ENCODE measurements at places on chromosomes 3 and 15.

GRCh38 chr3:46957092-46957820 lies 19.3 kb downstream of the CCDC12 start:
- H3K4me3 ChIP-seq = no peak overlapping the region
- peaks cover 94% of the 10 kb centered on the region for H3K4me1 ChIP-seq
- no peak for DNase-seq
- no peak overlapping the region for H3K27ac ChIP-seq
- no peaks in the 10 kb centered on the region for H3K36me3 ChIP-seq
- H3K27me3 ChIP-seq = no peaks in the 10 kb centered on the region

DNA sequence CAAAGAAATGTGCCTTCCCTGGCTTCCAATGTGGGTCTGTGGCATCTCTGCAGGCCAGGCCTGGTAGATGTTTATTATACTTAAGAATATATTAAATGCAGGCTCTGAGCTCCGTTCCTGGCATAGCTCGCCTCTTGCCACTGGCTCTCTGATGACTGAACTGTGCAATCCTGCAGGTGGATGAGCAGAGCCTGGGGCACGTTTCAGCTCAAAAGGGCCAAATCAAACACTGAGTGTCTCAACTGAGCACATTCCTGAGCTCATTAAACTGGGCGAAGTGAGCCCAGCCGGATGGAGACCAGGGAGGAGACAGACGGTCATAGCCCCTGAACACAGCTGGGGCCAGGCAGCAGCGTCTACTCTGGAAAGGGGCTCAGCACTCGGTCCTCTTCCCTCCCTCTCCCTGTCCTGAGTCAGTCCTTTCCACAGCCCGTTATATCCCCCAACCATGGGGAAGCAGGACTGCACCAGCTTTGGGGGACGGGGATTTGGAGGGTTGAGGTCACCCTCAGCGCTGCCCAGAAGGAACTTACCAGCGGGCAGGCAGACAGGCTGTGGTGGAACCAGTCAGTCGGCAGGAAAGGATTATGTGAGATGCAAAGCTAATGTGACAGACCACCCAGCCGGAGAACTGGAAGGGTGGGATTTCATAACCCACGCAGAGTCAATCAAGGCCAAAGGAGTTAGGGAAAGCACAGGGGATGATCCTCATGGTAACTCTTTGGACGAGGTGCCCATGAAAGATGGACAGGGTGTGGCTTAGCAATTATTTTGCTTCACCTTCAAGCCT lies 77.4 kb upstream of the ANKRD34C start:
- no peaks in the 10 kb centered on the region for H3K36me3 ChIP-seq
- peaks cover 6% of the 10 kb centered on the region for H3K27me3 ChIP-seq
- H3K4me1 ChIP-seq = no peaks in the 10 kb centered on the region
- no peak overlapping the region for H3K27ac ChIP-seq

DNA sequence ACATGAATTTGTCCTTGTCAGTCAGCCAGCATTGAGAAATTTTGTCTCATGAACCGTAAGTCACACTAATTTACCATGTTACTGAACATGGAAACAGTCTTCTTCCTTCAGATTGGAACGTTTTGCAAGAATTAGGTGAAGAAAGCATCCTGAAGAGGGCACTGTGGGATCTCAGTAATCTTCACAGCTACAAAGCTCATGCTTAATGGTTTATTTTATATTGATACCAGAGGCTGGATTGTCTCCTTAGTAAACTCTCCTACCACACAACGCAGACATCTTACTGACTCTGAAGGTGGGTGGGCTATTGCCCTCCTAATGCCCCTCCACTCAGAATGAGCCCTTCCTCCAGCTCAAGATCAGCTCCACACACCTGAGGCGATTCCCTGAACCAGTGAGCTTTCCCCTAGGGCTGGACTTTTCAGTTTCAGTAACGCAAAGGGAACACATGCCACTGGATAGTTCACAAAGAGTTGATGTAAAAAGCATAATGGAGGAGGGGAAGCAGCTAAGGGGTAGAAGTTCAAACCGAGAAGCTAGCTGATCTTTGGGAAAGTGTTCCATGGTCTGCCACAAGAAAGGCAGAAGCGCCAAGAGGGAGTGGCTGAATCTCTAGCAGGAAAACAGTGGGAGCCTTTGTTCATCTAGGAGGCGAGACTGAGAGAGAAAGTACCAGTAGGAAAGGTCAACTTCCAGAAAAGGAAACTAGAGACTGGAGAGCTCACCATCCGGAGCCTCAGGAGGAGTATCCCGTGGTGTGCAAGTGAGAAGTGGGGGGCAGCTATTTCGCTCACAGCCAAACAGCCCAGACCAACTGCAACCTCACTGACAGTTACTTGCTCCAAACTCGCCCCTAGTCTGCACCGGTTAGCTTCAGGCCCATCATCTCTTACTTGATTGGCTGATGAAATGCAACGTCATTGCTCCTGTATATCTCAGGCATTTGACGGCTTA lies at the start of gene SLC9C1:
TSS of gene SLC9C1 (minus strand) at position 849 of the 954 bp plus-strand sequence. CDS start 7,425 bp downstream, outside the sequence.
- no peaks in the 10 kb centered on the region for H3K27me3 ChIP-seq
- no peak within 1 kb of the TSS for H3K4me3 ChIP-seq
- no peak for DNase-seq
- H3K4me1 ChIP-seq = peaks cover 8% of the 10 kb centered on the region

DNA sequence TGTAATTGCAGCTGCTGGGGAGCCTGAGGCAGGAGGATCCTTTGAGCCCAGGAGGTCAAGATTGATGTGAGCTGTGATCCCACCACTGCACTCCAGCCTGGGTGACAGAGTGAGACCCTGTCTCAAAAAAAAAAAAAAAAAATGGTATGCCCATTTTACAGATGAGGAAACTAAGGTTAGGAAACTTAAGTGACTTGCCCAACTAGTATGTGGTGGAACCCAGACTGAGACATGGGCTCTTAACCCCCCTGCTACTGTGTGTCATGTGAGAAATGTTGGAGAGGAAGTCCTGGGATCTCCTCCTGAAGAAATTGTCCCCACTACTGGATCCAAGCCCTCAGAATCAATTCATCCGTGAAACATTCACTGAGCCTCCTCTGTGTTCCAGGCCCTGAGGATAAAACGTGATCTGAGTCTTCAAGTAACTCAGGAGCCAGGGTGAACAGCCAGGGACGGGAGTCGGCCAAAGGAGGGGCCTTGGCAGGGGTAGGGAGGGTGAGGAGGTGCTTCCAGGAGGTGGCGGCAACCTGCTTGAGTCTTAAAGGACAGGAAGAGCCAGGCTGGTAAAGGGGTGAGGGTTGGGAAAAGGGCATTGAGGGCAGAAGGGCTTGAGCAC lies 19.6 kb upstream of the RNU6-1 start:
- no peak for DNase-seq
- H3K36me3 ChIP-seq = no peaks in the 10 kb centered on the region
- H3K27ac ChIP-seq = no peak overlapping the region

DNA sequence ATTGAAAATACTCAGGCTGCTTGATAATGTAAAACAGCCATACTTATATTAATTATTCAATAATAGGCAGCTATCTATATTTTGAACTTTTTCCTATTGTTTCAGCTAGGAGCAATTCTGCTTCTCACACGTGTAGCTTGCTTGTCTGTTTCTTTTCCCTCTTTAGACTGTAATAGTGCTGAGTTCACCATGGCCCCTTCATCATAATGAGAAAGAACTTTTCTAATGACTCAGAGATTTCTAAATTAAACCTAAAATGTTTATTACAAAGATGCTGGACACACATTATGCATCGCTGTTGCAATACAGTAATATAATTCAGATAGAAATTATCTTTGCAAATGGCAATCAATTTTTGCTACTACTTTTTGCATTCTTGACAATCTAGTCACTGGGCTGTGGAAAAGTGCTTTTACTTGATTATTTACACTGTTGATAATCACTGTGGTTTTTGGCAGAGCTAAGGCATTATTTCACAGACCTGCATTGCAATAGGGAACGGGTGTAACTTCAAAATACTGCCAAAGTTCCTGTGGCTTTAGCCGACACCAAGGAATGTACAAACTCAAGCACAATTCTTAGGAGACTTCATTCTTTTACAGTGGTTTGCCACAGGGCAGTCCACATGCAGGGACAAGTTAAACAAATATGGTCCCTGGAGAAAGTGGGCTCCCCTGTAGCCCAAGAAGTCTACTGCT lies 281.0 kb upstream of the TBL1XR1 start:
- no peaks in the 10 kb centered on the region for H3K36me3 ChIP-seq
- H3K4me1 ChIP-seq = no peaks in the 10 kb centered on the region
- DNase-seq = no peak

GRCh38 chr15:101664303-101664913 lies 12.2 kb upstream of the TM2D3 start:
- DNase-seq = no peak
- no peak overlapping the region for H3K4me3 ChIP-seq
- H3K27ac ChIP-seq = no peak overlapping the region
- H3K4me1 ChIP-seq = no peaks in the 10 kb centered on the region
- H3K27me3 ChIP-seq = no peaks in the 10 kb centered on the region

GRCh38 chr15:55799291-55800212 lies 56.6 kb upstream of the PRTG start:
- DNase-seq = no peak
- H3K4me1 ChIP-seq = no peaks in the 10 kb centered on the region
- no peak overlapping the region for H3K4me3 ChIP-seq

DNA sequence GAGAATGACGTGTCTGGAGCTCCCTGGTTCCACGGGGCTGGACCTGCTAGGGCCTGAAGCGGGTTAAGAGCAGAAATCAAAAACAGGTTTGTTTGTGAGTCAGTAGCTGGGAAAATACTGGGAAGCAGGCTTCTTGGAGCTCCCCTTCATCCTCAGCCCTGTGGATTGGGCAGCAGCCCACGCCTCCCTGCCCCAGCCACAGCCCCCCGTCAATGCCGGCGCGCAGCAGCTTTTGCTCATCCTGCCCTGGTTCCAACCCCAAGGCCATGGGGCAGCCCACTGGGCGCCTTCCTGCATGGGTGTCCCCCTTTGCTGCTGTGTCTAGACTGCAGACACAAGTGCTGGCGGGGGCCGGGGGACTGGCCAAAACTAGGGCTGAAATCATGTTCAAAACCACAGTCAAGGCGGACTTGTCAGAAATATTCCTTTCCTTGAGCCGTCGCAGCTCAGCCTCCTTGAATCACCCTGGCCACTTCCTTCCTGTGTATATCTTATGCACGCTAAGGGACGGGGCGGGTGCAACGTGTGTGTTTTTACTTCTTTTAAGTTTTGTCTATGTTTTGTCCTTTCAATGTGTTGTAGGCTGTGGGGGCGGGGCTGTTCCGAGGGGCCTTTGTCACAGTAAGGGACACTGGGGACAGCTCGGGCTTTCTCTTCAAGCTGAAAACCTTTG lies 108.1 kb downstream of the KLF13 start:
- H3K27me3 ChIP-seq = no peaks in the 10 kb centered on the region
- DNase-seq = peak; percentile 84
- peaks cover 66% of the 10 kb centered on the region for H3K4me1 ChIP-seq
- peak overlapping the region; percentile 72 for H3K4me3 ChIP-seq

- peaks cover 21% of the 10 kb centered on the region for H3K4me1 ChIP-seq
- H3K27me3 ChIP-seq = no peaks in the 10 kb centered on the region
- DNase-seq = no peak
- H3K27ac ChIP-seq = no peak overlapping the region
- H3K36me3 ChIP-seq = no peaks in the 10 kb centered on the region
These were observed 78.8 kb downstream of the EOMES start for GRCh38 chr3:27643355-27643754.

GRCh38 chr15:78092261-78093041 lies at the start of gene SH2D7:
SH2D7 (plus strand) TSS chr15:78092561; CDS start chr15:78092585, 24 bp downstream.
- no peak within 1 kb of the TSS for H3K4me3 ChIP-seq
- H3K36me3 ChIP-seq = no peaks in the 10 kb centered on the region
- H3K4me1 ChIP-seq = no peaks in the 10 kb centered on the region
- H3K27ac ChIP-seq = no peak within 1 kb of the TSS
- no peaks in the 10 kb centered on the region for H3K27me3 ChIP-seq

DNA sequence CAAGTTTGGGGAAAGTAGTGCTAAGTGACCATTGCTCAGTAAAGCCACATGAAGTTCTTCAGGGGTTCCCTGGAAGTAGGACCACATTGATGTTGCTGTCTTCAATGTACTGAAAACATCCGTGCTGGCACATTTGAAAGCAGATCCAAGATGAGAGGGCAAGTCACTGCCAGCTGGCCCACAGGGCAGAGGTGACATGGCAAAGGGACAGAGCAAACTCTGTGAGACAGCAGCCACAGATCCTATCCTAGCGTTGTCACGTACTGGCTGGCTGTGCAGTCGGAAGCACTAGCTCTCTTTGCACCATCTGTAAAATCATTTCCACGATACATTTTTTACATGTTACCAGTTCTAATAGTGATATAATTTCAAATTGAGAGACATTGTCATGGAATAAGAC lies 13.8 kb downstream of the MUC13 start:
- DNase-seq = no peak
- no peak overlapping the region for H3K27ac ChIP-seq
- no peaks in the 10 kb centered on the region for H3K27me3 ChIP-seq

GRCh38 chr15:64524778-64525177 lies 64.4 kb downstream of the ZNF609 start:
- no peaks in the 10 kb centered on the region for H3K36me3 ChIP-seq
- peaks cover 19% of the 10 kb centered on the region for H3K4me1 ChIP-seq
- H3K27ac ChIP-seq = no peak overlapping the region
- H3K27me3 ChIP-seq = no peaks in the 10 kb centered on the region

GRCh38 chr3:9623148-9623547 lies 26.2 kb upstream of the MTMR14 start:
- no peak overlapping the region for H3K4me3 ChIP-seq
- no peaks in the 10 kb centered on the region for H3K36me3 ChIP-seq
- DNase-seq = no peak
- H3K4me1 ChIP-seq = no peaks in the 10 kb centered on the region
- no peaks in the 10 kb centered on the region for H3K27me3 ChIP-seq

GRCh38 chr3:72145506-72146380 lies 360.8 kb upstream of the PROK2 start:
- H3K4me3 ChIP-seq = no peak overlapping the region
- no peaks in the 10 kb centered on the region for H3K4me1 ChIP-seq
- no peaks in the 10 kb centered on the region for H3K27me3 ChIP-seq
- H3K36me3 ChIP-seq = no peaks in the 10 kb centered on the region
- no peak for DNase-seq
- no peak overlapping the region for H3K27ac ChIP-seq

GRCh38 chr3:124934577-124934976 lies at the start of gene MUC13:
MUC13 (minus strand) TSS chr3:124934751; CDS start chr3:124934712, 39 bp downstream.
- H3K4me3 ChIP-seq = no peak within 1 kb of the TSS
- H3K27me3 ChIP-seq = no peaks in the 10 kb centered on the region
- H3K36me3 ChIP-seq = no peaks in the 10 kb centered on the region
- H3K27ac ChIP-seq = no peak within 1 kb of the TSS

- no peaks in the 10 kb centered on the region for H3K36me3 ChIP-seq
- H3K4me3 ChIP-seq = no peak overlapping the region
- no peaks in the 10 kb centered on the region for H3K4me1 ChIP-seq
- no peak for DNase-seq
- H3K27ac ChIP-seq = no peak overlapping the region
These were observed 966 bp upstream of the ABI3BP start for GRCh38 chr3:100994187-100994586.

GRCh38 chr3:63661242-63661641 lies 8.8 kb downstream of the SNTN start:
- DNase-seq = no peak
- H3K27me3 ChIP-seq = no peaks in the 10 kb centered on the region
- H3K27ac ChIP-seq = no peak overlapping the region
- H3K36me3 ChIP-seq = no peaks in the 10 kb centered on the region
- no peaks in the 10 kb centered on the region for H3K4me1 ChIP-seq
- H3K4me3 ChIP-seq = no peak overlapping the region

Data from CD8-positive, alpha-beta memory T cell (primary cell).